Sigmoid colon (tissue), 7 donors: ENCODE measurements at places on chromosomes 2 and 18. TPM values are rescaled to one million over a fixed set of nuclear protein-coding genes. Genes with fewer than 3 reads are reported as not detected.

- peak; percentile 93 for DNase-seq
These were observed at the start of gene SNED1 for GRCh38 chr2:240997856-240998705. Gene SNED1, plus strand, starts transcription at chr2:240998618. Its CDS starts 220 bp downstream, at chr2:240998838.

GRCh38 chr2:220779931-220780330, 792.2 kb downstream of the EPHA4 start:
- DNase-seq: no peak

GRCh38 chr18:51342815-51343214, 145.3 kb upstream of the MEX3C start:
- no peak for DNase-seq

GRCh38 chr18:59961070-59961469, 61.3 kb downstream of the PMAIP1 start:
- no peak for DNase-seq

- no peak for DNase-seq
These were observed 90.2 kb downstream of the MCFD2 start for GRCh38 chr2:46825231-46825938.

- no peak for DNase-seq
These were observed 28.5 kb upstream of the ACKR3 start for GRCh38 chr2:236541008-236541562.

DNA sequence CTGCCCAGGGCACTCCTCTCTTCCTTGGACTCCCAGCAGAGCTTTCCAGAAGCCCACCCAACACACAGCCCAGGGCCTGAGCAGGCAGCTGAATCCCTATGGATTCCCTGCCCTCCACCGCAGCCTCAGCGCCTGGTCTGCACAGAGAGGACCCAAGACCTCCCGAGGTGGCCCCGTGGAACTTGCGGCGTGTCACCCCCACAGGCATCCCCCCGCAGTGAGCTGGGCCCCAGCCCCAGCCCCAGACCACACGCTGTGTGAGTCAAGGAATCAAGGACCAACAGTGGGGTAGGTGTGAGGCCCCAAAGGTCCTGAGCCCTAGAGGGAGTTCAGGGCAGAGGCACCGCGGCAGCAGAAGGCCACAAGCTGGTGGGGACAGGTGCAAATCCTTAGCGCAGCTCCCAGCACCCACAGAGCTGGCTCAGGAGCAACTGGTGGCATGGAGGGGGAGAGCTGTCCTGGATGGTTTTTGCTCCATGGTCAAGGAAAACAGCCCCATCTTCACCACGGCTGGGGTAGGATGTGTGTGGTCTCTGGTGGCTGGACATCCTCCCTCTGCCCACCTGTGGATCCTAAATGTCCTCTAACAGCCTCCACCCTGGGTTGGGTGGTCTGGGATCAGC, 8.5 kb downstream of the HS6ST1 start:
- DNase-seq: no peak

DNA sequence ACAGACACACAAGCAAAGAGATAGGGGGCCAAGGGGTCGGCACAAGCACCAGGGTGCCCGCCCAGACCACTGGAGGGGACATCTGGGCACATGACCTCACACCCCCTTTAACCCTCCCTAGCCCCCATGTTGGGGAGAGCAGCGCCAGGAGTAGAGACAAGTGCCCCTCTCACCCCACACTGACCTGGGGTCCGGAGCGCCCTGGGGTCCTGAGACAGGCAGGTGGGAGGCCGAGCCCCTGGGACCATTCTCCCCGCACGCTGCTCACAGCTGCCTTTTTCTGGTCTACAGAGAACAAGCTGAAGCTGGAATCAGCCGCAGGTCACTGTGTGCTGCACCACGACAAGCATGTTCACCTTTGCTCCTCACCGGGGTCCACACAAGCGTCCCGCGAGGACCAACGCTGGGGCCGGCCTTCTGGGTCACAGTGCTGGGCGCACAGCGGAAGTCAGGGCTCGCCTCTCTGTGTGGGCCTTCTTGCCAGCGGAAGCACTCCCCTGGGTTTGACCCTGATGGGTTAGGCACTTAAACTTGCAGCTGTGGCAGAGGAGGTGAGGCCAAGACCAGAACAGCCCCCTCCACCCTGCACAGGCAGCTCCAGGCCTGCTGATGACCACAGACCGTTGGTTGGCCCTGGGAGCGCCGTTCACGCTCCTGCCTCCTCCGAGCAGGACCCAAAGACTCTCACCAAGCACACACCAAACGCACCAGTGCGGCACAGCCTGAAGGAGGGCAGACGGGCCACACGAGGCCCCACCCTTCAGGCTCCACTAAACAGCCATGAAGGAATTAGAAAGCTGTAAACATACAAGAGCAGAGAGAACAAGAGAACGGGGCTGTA, 275.3 kb downstream of the EIPR1 start:
- no peak for DNase-seq

- no peak for DNase-seq
These were observed 14.1 kb downstream of the LIMS1 start for GRCh38 chr2:108548208-108549003.

- DNase-seq: no peak
These were observed 66.0 kb downstream of the TCF4 start for GRCh38 chr18:55522011-55522410.

GRCh38 chr2:73823916-73824523, 4.7 kb upstream of the STAMBP start:
- DNase-seq: no peak

DNA sequence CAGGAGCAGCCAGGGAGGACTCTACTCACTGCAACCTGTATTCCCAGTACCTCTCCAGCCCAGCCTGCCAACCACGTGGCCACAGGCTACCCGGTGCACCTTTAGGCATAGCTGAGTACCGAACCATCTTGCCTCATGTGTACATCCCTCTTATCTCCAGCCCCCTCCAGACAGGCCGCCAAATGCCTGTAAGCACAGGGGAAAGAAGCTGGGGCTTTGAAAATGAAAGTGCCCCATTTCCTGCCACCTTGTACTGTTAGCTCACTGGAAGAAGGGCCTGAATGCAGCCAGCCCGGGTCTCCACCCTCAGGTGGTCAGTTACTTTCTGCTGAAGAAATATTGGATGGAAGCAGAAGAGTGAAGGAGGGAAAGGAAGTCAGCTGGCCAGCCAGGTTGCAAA, 27.2 kb upstream of the RFX8 start:
- no peak for DNase-seq

GRCh38 chr2:7523481-7524120, 606.4 kb downstream of the RNF144A start:
- DNase-seq: no peak

- no peak for DNase-seq
These were observed 213.4 kb downstream of the ZBTB7C start for GRCh38 chr18:48195787-48196186.

DNA sequence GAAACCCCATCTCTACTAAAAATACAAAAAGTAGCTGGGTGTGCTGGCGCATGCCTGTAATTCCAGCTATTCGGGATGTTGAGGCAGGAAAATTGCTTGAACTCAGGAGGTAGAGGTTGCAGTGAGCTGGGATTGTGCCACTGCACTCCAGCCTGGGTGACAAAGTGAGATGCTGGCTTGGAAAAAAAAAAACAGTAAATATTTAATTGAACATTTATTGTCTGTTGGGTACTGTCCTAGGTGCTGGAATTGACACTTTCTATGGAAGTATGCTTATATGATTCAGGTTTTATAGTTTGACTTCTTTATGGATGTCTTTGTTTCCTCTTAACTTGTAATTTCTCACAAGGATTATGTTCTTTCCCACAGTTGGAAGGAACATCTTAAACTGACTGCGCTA, 633.1 kb upstream of the SETBP1 start:
- no peak for DNase-seq

DNA sequence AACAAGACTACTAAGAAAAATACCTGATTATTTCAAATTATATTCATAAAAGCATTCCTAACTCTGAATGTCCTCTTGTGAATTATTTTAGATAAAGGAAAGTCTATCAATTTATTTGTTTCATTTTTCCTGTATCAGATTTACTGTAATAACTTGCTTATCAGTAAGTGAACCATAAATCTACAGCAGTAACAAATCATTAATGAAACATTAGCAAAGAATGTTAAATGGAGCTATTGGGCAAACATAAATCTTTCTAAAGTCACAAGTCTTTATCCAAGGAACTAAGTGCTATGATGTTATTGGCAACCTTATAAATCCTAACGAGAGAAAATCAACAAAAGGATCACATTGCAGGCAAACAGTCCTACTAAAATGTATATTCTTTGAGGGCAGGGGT, 897.1 kb upstream of the FSHR start:
- no peak for DNase-seq

DNA sequence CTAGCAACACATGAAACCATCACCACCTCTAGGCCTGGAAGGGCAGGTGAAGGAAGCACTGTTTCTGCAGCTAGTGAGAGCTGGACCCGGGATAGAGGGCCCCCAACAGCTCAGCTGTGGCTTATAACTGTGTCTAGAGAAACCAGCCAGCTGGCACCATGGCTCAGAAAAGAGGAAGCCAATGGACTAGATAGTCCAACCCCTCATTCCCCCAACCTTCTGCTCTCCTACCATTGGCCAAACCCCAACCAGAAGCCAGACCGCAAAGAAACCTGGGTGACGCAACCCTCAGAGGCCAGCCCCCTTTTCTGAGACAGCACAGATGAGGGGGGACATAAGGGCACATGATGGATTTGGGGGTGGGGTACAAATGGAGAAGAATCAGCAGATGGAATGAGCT, 24.3 kb downstream of the SMYD1 start:
- DNase-seq: no peak

- DNase-seq: no peak
These were observed 94.2 kb downstream of the EPHA4 start for GRCh38 chr2:221477714-221478484.

GRCh38 chr18:78778651-78779050, 201.0 kb upstream of the SALL3 start:
- DNase-seq: no peak

- DNase-seq: no peak
These were observed 16.7 kb downstream of the LHCGR start for GRCh38 chr2:48738806-48739205.

DNA sequence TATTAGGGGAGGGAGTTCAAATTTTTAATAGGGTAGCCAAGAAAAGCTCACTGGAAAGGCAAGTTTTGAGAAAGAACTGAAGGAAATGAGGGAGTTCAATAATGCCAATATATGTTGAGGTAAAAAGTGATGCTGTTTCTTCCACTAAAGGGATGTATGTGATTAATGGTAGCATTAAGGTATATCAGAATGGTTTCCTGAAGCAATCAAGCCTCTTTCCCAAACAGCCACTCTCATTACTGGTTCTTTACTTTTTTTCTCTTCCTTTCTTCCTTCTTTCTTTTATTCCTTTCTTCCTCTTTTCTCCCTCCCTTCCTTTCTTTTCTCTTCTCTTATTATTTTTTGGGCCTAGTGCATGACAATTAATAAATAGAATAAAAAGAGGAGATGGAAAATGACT, 433.5 kb downstream of the SATB2 start:
- no peak for DNase-seq

The PAPOLG gene
- 10.7 TPM for total RNA-seq

The PAX8 gene
- total RNA-seq: 0.71 TPM

The HOXD1 gene
- not detected for total RNA-seq

The PIGN gene
- 18.4 TPM for total RNA-seq

The CHRNG gene
- not detected for total RNA-seq

The CNDP1 gene
- not detected for total RNA-seq

The PSME4 gene
- 51.5 TPM for total RNA-seq

The CCDC141 gene
- 8.6 TPM for total RNA-seq

The FSHR gene
- total RNA-seq: not detected

The ERFE gene
- 0.49 TPM for total RNA-seq

The SERPINB12 gene
- not detected for total RNA-seq

The APCDD1 gene
- 20.1 TPM for total RNA-seq
